ENCODE measurements at places on chromosomes 3 and 15.

DNA sequence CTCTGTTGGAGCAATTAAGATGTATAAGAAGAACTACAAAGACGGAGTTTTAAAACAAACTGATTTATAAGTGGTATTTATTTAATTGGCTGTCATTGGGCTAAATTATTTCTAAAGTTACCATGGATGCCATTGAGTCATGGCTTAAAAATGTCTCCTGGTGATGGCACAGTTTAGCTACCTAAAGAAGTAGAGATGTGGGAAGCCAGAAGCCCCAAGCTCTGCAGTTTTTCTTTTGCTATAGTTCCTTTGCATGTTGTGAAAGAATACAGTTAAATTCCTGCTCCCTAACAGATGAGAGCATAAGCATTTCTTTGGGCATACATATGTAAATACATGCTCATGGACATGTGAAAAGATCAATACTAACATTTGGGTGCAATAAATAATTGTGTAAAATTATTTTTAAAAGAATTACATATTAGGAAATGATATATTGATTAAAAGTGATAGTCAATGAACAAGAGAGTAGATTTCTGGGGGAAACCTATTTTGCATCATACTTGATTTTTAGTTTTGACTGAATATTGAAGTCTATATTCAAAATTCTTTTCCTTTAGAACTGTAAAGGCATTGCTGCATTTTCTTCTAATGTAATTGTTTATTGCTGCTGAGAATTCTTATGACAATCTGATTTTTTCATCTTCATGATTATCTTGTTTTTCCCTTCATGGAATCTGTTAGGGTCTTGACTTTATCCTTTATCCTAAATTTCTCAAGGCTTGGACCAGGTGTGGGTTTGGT is 2.1 kb downstream of the OPA1 start:
- no peak for DNase-seq

- DNase-seq, result no peak
These were observed 274.4 kb downstream of the TLE3 start for GRCh38 chr15:69823223-69823907.

DNA sequence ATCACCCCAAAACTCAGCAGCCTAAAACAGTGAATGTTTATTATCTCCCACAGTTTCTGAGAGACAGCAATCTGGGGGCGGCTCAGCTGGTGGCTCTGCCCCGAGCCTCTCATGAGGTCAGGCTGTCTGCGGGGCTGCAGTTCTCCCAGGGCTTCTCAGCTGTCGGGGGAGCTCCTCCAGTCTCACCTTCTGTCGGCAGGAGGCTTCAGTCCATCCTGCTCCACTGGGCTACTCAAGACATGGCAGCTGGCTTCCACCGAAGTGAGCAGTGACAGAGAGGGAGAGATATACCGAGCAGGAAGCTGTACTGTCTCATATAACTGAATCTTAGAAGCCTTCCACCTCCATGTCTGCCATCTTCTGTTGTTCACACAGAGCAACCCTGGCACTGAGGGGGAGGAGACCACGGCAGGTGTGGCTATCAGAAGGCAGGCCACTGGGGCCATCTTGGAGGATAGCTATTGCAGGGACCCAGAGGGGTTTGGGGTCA is 72.8 kb upstream of the ITGA11 start:
- no peak for DNase-seq

DNA sequence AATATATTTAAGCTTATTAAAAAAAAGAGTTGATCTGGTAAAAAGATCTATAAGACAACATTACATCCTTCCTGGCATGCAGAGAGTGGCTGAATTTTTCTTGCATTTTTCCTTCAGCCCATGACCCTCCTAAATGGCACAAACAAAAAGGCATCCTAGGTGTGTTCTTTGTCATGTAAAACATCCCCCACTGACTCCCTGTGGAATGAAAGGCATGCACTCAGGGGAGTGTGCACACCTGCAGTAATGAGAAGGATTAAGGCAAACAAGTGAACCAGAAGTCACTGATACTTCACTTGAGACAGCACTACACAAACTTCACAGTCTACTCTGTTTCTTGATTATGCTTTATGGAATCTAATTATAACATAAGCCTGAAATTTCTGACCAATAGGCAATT is 195.0 kb downstream of the RBMS3 start:
- DNase-seq, result no peak

GRCh38 chr3:149850787-149851584 is 38.0 kb downstream of the RNF13 start:
- no peak for DNase-seq

- no peak for DNase-seq
These were observed 8.3 kb downstream of the SLC38A3 start for GRCh38 chr3:50213373-50213772.

GRCh38 chr3:174125267-174125824 is 727.8 kb downstream of the NLGN1 start:
- no peak for DNase-seq

GRCh38 chr3:21705769-21706168 is 45.2 kb downstream of the ZNF385D start:
- no peak for DNase-seq

DNA sequence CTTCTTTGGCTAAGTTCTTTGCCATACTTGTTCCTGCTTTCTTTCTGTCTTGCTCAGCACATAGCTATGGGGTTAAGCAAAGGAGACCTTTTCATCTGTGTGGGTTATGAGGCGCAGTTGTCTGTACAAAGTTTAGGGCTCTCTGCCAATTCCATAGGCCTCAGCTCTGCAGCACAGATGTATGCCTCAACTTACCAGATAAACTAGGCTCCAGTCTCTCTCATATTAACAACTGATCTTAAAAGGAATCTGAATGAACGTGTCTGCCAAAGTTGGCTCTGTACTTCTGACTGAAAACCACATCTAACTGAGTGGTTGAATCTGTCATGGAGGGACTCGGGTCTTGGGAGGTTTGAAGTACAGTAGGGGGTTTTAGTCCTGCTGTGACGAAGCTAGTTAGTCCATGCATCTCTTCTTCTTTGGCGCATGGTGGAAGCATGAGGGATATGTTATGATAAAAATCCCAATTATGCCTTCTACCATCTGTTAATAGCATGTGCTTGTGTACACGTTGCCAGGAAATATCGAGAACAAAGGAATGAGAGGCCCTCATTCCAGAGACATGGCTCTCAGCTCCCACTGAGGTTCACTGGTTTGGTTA is 114.6 kb upstream of the TSC22D2 start:
- no peak for DNase-seq

Measured in CD4-positive, alpha-beta T cell (primary cell).